ENCODE measurements at places on chromosomes 11 and 22.
A peak's percentile ranks its signal among the peaks of the same experiment; 100 is the strongest.

DNA sequence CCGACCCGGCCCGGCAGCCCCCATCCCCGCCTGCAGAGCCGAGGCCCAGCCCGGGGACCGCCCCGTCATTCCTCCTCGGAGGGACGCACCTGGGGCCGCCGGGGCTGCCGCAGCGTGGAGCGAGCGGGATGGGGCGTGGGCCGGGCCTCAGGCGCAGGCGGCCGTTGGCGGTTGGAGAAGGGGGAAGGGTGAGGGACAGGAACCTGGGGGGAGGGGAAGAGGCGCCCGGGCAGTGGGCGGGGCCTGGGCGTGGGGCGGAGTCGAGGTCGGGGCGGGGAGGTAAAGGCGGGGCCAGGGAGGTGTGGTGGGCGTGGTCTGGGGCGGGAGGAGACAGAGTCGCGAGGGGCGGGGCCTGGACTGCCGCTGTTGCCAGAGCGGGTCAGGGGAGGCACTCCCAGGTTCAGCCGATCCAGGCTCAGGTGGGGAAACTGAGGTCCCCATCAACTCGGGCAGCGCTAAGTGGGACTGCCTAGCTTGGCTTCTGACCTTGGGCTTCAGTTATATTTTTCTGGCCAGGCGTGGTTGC is at the start of gene TESMIN:
Gene TESMIN, minus strand, starts transcription at position 190 of the 526 bp plus-strand sequence. CDS start 860 bp downstream, outside the sequence.
- peak; percentile 44 for DNase-seq

DNA sequence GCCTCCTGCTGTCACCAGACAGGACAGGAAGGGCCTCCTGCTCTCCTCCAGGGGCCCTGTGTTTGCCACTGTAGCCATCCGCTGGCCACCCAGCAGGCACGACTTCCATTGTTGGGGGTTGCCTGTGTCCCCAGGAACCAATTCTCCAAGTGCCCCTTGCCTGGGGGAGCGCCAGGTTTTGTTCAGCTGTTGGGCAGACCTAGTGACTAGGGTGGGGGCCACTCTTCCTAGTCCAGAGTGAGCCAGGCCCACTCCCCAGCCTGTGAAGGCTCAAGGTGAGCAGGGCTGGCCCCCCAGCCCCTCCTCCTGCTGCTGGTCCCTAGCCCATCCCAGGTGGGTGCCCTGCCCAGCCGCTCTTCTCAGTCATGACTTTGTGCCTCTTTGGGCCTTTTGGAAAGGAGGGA is 30.9 kb downstream of the OSBPL5 start:
- DNase-seq: no peak

- peak; percentile 78 for DNase-seq
Observed at GRCh38 chr22:17969701-17970113, 54.7 kb downstream of the MICAL3 start.

DNA sequence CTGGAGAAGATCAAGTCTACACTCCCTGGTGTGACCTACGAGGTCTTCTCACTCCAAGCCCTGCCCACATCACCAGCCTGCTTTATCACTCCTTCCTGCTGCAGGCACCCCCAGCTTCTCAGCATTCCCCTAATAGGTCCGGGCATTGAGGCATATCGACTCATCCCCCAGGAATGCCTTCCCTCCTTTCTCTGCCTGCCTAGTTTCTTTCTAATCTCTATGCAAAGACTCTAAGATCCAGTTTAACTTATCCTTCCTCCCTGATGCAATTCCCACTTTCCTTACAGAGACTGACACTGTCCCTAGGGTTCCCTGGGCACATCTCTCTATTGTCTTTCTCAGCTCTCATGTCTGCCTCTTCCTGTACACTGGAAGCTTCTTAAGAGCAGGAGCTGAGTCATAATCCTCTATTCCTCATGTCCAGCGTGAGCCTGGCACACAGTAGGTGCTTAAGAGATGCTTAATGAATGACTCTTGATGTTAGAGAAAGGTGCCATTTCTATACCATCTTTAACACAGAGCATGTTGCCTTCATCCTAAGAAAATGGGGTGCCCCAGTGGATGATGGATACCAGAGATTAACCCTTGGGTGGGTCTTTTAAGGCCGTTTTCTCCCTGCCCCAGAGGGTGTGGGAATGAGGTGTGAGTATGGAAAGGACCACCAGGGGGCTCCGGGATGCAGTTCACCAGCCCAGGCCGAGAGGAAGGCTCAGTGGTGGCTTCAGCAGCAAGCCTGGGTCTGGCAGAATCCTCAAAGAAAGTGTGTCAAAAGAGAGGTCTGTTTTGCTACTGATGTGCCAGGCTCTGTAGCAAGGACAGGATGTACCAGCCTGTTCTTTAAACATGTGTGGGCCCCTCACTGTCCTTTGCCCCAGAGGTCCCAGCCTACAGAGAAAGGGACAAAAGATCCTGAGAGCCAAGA is 34.7 kb downstream of the PARVA start:
- DNase-seq: peak; percentile 93

GRCh38 chr11:64181506-64182411 is 4.2 kb upstream of the STIP1 start:
- peak; percentile 88 for DNase-seq

- no peak for DNase-seq
Observed at GRCh38 chr11:13965337-13965736, 2.8 kb downstream of the SPON1 start.

DNA sequence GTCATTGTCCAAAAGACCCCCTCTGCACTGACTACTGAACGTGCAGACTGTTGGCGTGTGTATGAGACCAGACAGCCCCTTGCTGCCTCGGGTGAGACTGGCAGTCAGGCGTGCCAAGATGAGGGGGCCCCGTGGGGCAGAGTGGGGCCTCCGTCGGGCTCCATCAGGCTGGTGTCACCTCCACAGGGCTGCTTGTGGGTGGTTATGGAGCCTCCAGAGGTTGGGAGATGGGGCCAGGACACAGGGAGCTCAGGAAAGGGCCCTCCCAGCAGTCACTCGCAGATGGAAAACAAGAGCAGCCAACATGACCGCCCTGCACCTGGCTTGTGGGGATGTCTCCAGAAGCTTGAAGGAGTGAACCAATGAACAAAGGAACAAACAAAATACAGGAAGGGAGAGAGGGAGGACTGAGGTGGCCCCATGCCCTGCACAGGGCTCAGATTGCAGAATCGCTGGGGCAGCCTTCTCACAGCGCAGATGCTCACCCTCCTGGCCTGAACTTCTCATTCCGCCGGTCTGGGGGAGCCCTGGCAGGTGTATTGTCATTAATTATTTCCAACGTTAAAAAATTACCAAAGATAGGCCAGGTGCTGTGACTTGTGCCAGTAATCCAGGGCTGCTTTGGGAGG is 5.5 kb upstream of the PHLDA2 start:
- no peak for DNase-seq

- peak; percentile 41 for DNase-seq
Observed at GRCh38 chr11:96154802-96155520, 188.0 kb downstream of the MAML2 start.

Measured in bronchial epithelial cell (primary cell).